ENCODE measurements at places on chromosomes 4 and X.

GRCh38 chrX:105837232-105837631 lies 14.9 kb downstream of the NRK start:
- DNase-seq: no peak

DNA sequence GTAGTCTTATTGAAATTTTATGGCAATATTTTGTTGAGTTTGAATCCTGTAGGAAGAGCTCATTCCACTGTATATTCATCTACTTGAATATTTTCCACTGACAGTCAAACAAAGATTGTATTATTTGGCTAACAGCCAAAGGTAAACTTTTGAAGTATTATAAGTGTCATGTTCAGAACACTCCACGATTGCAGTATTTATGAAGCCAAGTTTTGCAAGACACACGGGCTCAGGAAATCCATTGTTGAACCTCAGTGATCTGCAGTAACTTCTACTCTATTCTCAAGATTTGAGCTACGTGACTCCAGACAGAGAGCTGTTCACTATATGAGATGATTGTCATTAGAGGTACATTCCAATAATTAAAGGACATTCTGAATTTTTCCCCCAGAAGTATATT lies 302.7 kb upstream of the ADGRL3 start:
- no peak for DNase-seq

DNA sequence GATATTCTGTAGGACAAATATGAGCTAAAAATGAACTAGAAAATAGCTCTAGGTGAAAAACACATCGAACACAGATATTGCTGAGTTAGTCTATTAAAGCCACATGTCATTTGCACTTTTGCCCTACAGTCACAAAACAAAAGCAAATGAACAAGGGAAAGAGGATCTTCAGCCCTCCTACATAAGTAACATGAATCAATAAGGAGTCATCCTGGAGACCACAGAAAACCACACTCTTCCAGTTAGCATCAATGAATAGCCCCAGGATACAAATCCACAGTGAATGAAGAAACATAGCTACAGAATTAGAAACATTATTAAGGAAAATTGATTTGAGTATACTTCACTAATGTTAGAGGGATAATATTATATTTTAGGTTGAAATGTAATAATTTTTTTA lies 311.4 kb downstream of the MAPK10 start:
- no peak for DNase-seq

GRCh38 chr4:125741825-125742452 lies 427.2 kb downstream of the FAT4 start:
- no peak for DNase-seq

DNA sequence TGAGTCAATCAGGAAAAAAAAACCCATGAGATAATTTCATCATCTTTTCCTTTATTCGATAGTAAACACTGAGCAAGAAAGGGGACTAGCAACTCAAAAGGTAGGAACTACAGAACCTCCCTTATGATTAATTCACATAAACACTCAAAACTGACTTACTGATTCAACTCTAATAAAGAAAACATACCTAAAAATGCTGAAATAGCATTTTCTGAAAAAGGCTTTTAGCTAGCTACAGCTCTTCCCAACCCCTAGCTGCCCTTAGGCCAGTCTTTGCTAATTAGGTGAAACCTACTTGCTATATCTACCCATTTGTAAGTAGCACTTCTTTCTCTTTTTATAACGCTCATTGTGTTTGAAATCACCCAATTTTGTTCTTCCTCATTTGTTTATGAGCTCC lies 150.6 kb downstream of the ATRX start:
- no peak for DNase-seq

- no peak for DNase-seq
Observed at GRCh38 chrX:131330735-131331134, 41.6 kb upstream of the IGSF1 start.

GRCh38 chrX:3435057-3435456 lies 88.6 kb upstream of the MXRA5 start:
- no peak for DNase-seq

- DNase-seq: no peak
Observed at GRCh38 chrX:39726771-39727170, 371.0 kb downstream of the BCOR start.

- DNase-seq: no peak
Observed at GRCh38 chr4:185473247-185473646, 1.7 kb upstream of the CCDC110 start.
